Adrenal gland (tissue), 19 donors: ENCODE measurements at places on chromosomes 2 and 18. TPM values are rescaled to one million over a fixed set of nuclear protein-coding genes. Genes with fewer than 3 reads are reported as not detected.

DNA sequence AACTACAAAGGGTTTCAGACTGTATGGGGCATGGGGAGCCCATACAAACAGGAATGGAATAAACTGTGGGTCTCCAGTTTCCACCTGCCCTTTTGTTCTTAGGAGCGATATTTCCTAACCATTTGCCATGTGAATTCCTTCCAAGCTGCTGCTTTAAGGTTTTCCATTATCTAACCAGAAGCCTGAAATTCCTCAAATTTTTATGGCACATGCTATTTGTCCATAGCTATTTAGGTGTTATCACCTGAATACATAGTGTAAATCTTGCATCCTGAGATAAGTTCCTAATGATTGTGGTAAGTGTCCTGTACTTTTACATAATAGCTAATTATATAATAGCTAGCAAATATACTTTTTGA, 17.4 kb upstream of the PAIP2B start:
- H3K36me3 ChIP-seq, result no peaks in the 10 kb centered on the region
- DNase-seq, result no peak
- no peaks in the 10 kb centered on the region for H3K27me3 ChIP-seq
- H3K27ac ChIP-seq, result no peak overlapping the region
- H3K4me3 ChIP-seq, result no peak overlapping the region

- no peak overlapping the region for H3K27ac ChIP-seq
- no peak for DNase-seq
- no peaks in the 10 kb centered on the region for H3K4me1 ChIP-seq
- H3K27me3 ChIP-seq, result no peaks in the 10 kb centered on the region
- H3K36me3 ChIP-seq, result no peaks in the 10 kb centered on the region
These were observed 784.8 kb upstream of the CDH2 start for GRCh38 chr18:28961669-28962228.

GRCh38 chr18:61554117-61554776, 221.0 kb downstream of the CDH20 start:
- no peak overlapping the region for H3K27ac ChIP-seq
- no peaks in the 10 kb centered on the region for H3K27me3 ChIP-seq
- H3K4me3 ChIP-seq, result no peak overlapping the region
- DNase-seq, result no peak

GRCh38 chr18:79047556-79048244, 21.5 kb upstream of the ATP9B start:
- no peak overlapping the region for H3K4me3 ChIP-seq
- no peaks in the 10 kb centered on the region for H3K27me3 ChIP-seq
- peaks cover 4% of the 10 kb centered on the region for H3K4me1 ChIP-seq
- peak; percentile 34 for DNase-seq
- no peak overlapping the region for H3K27ac ChIP-seq

The CCDC178 gene
- total RNA-seq, result 2.0 TPM

GRCh38 chr2:168192839-168193616, 54.4 kb downstream of the STK39 start:
- H3K36me3 ChIP-seq, result no peaks in the 10 kb centered on the region
- no peak overlapping the region for H3K4me3 ChIP-seq
- no peaks in the 10 kb centered on the region for H3K4me1 ChIP-seq
- no peaks in the 10 kb centered on the region for H3K27me3 ChIP-seq
- no peak for DNase-seq
- no peak overlapping the region for H3K27ac ChIP-seq

DNA sequence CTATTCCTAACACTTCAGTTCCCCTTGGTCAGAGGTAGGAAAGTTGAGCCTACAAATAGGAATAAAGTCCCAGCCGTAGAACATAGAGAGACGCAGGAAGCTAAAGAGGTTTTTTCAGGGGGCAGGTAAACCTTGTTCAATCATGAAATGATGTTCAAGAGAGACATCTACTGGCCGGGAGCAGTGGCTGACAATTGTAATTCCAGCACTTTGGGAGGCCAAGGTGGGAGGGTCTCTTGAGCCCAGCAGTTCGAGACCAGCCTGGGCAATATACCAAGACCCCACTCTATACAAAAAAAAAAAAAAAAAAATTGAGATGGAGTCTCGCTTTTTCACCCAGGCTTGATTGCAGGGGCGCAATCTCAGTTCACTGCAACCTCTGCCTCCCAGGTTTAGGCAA, 66.7 kb upstream of the DNAJC10 start:
- no peaks in the 10 kb centered on the region for H3K27me3 ChIP-seq
- H3K27ac ChIP-seq, result no peak overlapping the region
- H3K4me3 ChIP-seq, result no peak overlapping the region
- no peaks in the 10 kb centered on the region for H3K4me1 ChIP-seq
- H3K36me3 ChIP-seq, result no peaks in the 10 kb centered on the region

GRCh38 chr2:240479111-240479501, 43.6 kb downstream of the GPC1 start:
- H3K27me3 ChIP-seq, result no peaks in the 10 kb centered on the region
- no peaks in the 10 kb centered on the region for H3K4me1 ChIP-seq
- H3K36me3 ChIP-seq, result no peaks in the 10 kb centered on the region
- no peak overlapping the region for H3K4me3 ChIP-seq

- H3K4me1 ChIP-seq, result no peaks in the 10 kb centered on the region
- DNase-seq, result no peak
- H3K36me3 ChIP-seq, result no peaks in the 10 kb centered on the region
- H3K27ac ChIP-seq, result no peak overlapping the region
These were observed 145.1 kb upstream of the RMP24 start for GRCh38 chr18:35827275-35827902.

The LRP1B gene
- total RNA-seq, result 2.3 TPM

GRCh38 chr2:160538559-160539355, 45.1 kb upstream of the RBMS1 start:
- H3K27me3 ChIP-seq, result no peaks in the 10 kb centered on the region
- no peaks in the 10 kb centered on the region for H3K36me3 ChIP-seq
- peaks cover 4% of the 10 kb centered on the region for H3K4me1 ChIP-seq
- DNase-seq, result no peak
- H3K4me3 ChIP-seq, result no peak overlapping the region

GRCh38 chr2:16890081-16890480, 224.4 kb upstream of the CYRIA start:
- H3K4me1 ChIP-seq, result no peaks in the 10 kb centered on the region
- no peaks in the 10 kb centered on the region for H3K27me3 ChIP-seq
- H3K36me3 ChIP-seq, result no peaks in the 10 kb centered on the region
- no peak overlapping the region for H3K27ac ChIP-seq
- no peak overlapping the region for H3K4me3 ChIP-seq

GRCh38 chr2:43676322-43677050, at the start of gene C1GALT1C1L:
Gene C1GALT1C1L, minus strand, starts transcription at chr2:43676429. Its CDS starts 107 bp downstream, at chr2:43676322.
- no peaks in the 10 kb centered on the region for H3K36me3 ChIP-seq
- no peaks in the 10 kb centered on the region for H3K4me1 ChIP-seq
- DNase-seq, result peak; percentile 75
- peak within 1 kb of the TSS; percentile 58 for H3K4me3 ChIP-seq

DNA sequence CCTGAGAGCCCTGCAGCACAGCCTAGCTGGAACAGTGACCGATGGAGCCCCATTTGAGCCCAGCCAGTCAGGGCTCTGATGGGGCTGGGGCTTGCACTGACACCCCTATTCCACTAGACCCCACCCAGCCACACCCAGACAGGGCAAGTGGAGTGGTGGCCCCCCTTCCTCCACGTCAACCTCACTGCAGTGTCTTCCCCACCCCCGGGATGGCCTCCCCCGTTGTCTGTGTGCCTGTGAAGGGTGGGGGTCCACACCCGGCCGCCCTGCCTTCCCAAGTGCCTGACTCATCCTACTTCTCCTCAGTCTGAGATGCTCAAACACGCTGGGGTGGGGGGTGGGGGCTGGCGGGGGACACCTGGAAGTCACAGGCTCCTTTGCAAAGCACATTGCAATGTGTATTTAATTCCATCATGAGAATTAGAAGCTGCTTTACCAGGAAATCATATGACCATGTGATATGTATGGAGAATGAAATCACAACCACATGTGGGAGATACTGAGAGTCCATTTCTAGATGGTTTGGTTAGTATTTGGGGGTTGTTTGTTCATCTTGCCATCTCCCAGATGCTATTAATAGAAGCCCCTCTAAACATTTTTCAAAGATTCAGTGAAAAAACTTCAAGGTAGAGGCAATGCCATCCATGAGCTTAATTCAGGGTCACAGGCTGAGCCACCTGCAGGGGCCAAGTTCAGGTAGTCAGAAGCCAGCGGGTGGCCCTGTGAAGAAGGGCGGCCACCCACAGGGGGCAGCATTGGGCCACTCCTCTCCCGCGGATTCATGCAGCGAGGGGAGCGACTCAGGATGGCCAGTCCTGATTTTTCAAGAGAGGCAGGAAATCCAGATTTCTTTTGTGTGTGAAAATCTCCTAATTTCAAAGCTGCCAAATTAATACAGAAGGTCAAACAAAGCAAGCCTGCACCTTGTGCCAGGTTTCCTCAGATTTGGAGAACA, 22.7 kb upstream of the GMPPA start:
- DNase-seq, result peak; percentile 80
- H3K27me3 ChIP-seq, result no peaks in the 10 kb centered on the region
- no peak overlapping the region for H3K4me3 ChIP-seq
- no peaks in the 10 kb centered on the region for H3K4me1 ChIP-seq
- no peak overlapping the region for H3K27ac ChIP-seq

GRCh38 chr18:24914685-24915084, 437.3 kb downstream of the ZNF521 start:
- no peak overlapping the region for H3K4me3 ChIP-seq
- no peaks in the 10 kb centered on the region for H3K36me3 ChIP-seq
- no peaks in the 10 kb centered on the region for H3K27me3 ChIP-seq
- H3K4me1 ChIP-seq, result no peaks in the 10 kb centered on the region
- peak; percentile 8 for DNase-seq

GRCh38 chr2:4090668-4091630, 387.6 kb downstream of the DCDC2C start:
- H3K4me3 ChIP-seq, result no peak overlapping the region
- H3K27ac ChIP-seq, result no peak overlapping the region
- no peak for DNase-seq
- no peaks in the 10 kb centered on the region for H3K4me1 ChIP-seq

The HOXD13 gene
- not detected for total RNA-seq

DNA sequence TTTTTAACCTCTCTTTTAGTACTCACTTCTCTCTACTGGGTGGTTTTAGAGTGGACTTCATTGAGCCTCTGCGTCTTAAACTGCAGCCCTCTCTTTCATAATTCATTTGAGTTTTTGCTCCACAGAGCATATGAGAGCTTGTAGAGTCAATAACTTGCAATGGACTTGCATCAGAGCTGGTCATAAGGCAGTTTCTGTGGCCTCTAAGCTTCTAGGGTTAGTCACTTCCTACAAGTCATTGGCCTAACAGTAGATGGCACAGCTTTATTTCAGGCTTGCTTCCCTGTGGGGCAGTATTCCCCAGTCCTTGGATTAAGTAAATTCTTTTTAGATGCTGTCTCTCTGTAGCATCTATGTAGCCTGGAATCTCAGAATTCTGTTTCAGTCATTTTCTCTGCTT, 1435.7 kb downstream of the LRP1B start:
- no peak overlapping the region for H3K27ac ChIP-seq
- no peak overlapping the region for H3K4me3 ChIP-seq
- no peak for DNase-seq
- no peaks in the 10 kb centered on the region for H3K27me3 ChIP-seq
- H3K4me1 ChIP-seq, result no peaks in the 10 kb centered on the region
- no peaks in the 10 kb centered on the region for H3K36me3 ChIP-seq

GRCh38 chr2:151899156-151899555, 70.9 kb upstream of the ARL5A start:
- no peak for DNase-seq
- H3K4me3 ChIP-seq, result no peak overlapping the region
- H3K36me3 ChIP-seq, result no peaks in the 10 kb centered on the region
- H3K4me1 ChIP-seq, result no peaks in the 10 kb centered on the region

DNA sequence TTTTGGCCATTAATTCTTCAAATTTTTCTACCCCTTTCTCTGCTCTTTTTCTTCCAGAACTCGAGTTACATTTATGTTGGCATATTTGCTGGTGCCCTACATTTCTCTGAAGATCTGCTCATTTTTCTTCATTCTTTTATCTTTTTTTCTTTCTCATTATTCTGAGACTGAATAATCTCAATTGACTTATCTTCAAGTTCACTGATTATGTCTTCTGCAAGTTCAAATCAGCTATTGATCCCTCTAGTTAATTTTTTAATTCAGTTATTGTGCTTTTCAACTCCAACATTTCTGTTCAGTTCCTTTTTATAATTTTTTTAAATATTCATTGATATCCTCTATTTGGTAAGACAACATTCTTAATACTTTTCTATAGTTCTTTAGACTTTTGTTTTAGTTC, 3.2 kb downstream of the CFAP210 start:
- H3K27ac ChIP-seq, result no peak overlapping the region
- DNase-seq, result no peak
- H3K4me1 ChIP-seq, result no peaks in the 10 kb centered on the region
- H3K4me3 ChIP-seq, result no peak overlapping the region
- no peaks in the 10 kb centered on the region for H3K36me3 ChIP-seq
- H3K27me3 ChIP-seq, result no peaks in the 10 kb centered on the region

- no peaks in the 10 kb centered on the region for H3K36me3 ChIP-seq
- H3K4me3 ChIP-seq, result no peak overlapping the region
- H3K27ac ChIP-seq, result no peak overlapping the region
- no peaks in the 10 kb centered on the region for H3K4me1 ChIP-seq
- no peaks in the 10 kb centered on the region for H3K27me3 ChIP-seq
These were observed 9.3 kb downstream of the GGCX start for GRCh38 chr2:85551698-85552678.

The IL1A gene
- not detected for total RNA-seq

The TYW5 gene
- total RNA-seq, result 6.0 TPM

The TLK1 gene
- total RNA-seq, result 53.2 TPM

- DNase-seq, result no peak
- H3K4me1 ChIP-seq, result peaks cover 24% of the 10 kb centered on the region
- H3K27me3 ChIP-seq, result no peaks in the 10 kb centered on the region
- H3K36me3 ChIP-seq, result peaks cover 17% of the 10 kb centered on the region
- peak overlapping the region; percentile 70 for H3K27ac ChIP-seq
These were observed 93.6 kb downstream of the ZEB2 start for GRCh38 chr2:144426355-144426754.

DNA sequence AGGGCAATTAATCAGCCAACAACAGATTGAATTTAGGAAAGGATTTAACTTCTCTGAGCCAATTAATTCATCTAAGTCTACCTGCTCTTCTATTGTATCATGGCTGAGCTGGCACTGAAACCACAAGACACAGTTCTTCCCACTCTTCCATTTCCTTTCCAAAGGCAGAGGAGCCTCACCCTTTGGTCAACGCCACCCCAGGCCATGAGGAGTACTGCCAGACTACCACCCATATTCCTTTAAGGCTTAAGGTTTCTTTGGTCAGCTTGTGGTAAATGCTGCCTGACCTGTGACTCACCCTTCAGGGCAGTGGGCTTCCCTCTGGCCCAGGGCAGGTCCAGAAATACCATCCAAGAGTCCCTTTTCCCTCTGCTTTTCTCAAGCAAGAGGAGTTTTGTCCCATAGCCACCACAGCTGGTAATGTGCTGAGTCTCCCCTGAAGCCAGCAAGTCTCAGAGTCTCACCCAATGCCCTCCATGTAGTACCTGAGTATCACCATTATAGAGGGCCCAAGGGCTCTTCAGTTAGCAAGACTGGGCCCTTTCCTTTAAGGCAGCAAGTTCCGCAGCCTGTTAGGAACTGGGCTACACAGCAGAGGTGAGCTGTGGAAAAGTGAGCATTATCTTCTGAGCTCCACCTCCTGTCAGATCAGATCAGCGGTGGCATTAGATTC, 900.5 kb upstream of the CRIM1 start:
- H3K27me3 ChIP-seq, result no peaks in the 10 kb centered on the region
- H3K36me3 ChIP-seq, result no peaks in the 10 kb centered on the region
- no peak for DNase-seq
- no peak overlapping the region for H3K4me3 ChIP-seq
- no peak overlapping the region for H3K27ac ChIP-seq
- H3K4me1 ChIP-seq, result no peaks in the 10 kb centered on the region

The GALNT14 gene
- 8.9 TPM for total RNA-seq
